Effector memory CD4-positive, alpha-beta T cell (primary cell): ENCODE measurements at places on chromosomes 16 and 17.

DNA sequence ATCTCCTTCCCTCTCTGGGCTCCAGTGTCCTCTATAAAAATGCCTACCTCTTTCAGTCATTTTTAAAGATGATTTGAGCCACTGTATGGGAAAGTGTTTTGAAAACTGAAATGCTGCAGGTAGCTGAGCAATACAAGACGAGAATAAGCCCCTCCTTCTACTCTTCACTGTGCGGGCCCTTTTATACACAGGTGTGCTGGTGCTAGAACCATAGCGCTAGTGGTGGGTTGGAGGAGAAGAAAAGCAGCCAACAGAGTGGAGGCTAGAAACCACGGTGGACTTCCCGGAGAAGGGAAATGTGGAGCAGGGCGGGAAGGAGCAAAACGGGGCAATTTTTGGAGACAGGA lies 58.2 kb upstream of the DLX4 start:
- DNase-seq: no peak

GRCh38 chr17:77191244-77191643 lies 50.5 kb downstream of the SEC14L1 start:
- no peak for DNase-seq

GRCh38 chr16:55539488-55539887 lies 27.0 kb upstream of the CAPNS2 start:
- no peak for DNase-seq

- DNase-seq: no peak
Measured at GRCh38 chr17:1789936-1790335, 28.1 kb downstream of the SERPINF1 start.

- DNase-seq: no peak
Measured at GRCh38 chr16:13453325-13453724, 466.6 kb upstream of the ERCC4 start.

DNA sequence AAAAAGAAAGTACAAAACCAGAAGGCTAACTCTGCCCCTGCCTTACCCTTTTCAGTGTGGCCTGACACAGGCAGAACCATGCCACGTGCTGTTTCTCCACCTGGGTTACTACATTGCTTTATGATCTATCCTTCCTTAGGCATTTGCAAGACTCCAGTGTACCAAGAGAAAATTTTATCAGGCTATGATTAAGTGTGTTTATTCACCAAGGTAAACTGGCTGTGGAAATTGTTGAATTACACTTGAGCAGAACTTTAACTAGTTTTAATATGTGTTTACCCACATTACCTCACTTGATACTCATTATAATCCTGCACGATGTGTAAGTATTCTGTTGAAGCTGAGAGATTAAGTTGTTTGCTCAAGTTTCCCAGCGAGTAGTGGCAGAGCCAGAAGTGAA lies 129.7 kb upstream of the MYOCD start:
- no peak for DNase-seq

DNA sequence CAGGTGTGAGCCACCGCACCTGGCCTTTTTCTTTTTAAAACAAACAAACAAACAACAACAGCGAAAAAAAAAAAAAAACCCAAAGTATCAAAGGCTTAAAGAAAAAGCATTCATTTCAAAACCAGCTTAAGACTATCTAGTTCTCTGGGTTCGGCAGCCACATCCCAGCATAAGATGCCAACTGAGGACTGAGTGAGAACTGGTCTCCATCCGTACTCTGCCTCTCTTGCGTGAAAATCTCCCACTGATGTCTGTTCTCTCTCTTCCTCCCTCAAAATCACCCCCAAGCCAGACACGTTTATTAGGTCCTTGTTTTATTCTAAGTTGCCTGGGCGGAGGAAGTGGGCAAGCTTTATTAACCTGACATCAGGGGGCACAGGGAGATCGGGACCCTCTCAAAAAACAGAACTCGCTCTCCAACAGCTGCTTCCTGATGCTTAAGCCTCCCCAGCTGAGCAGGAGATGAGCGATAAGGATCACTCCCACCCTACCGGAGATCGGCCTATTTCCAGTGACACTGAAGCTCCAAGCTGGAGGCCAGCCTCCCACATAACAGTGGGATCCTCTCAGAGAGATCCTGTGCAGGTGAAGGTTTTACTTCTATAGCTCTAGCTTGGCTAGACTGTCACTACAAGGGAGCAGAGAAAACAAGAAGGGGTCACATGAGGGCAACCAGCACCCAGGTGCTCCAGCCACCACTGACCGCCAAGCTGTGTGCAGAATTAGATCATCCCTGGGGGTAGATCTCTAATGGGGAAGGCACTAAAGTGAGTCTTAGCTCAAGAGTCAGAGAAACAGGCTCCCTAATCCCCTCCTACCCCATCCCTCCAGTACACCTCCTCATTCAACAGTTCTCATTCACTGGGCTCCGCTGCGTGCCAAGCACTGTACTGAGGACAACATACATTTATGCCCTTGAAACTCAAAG lies 13.6 kb downstream of the CDC42EP4 start:
- DNase-seq: no peak

GRCh38 chr17:38749223-38750043 lies 1.3 kb upstream of the PCGF2 start:
- DNase-seq: no peak

DNA sequence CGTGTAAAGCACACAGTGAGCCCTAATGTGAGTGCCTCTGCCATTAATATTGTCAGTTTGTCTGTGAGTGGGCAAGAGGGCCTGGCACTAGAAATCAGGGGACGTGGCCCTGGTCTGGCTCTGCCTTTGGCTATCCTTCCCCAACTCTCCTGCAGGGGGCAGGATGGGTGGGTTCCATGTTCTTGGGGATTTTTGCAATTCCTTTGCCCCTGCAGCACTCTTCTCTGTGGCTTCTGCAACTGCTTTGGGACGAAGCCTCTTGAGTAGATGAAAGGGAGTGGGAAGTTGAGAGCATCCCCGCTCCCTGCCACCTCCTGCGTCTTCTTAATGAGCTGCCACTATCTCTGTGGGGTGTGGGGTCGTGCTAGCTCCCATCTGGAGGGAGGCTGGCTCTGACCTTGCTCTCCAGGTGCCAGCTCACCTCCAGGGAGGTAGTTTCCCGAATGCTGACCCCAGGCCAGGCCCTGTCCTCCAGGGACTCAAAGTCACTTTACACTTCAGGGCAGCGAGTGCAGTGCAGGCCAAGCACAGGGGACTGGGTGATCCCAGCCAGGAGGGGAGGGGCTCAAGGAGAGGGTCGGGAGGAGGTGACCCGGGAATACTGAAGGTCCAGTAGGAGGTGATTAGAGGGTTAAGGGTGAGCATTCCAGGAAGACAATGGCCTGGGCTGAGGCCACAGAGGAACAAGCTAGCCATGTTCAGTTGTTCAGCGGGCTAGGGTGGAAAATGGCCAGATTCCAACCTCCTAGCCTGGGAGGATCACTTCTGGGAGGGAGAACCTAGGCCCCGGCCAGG lies 121.0 kb upstream of the NLRP1 start:
- no peak for DNase-seq

GRCh38 chr16:57062329-57062728 lies 30.1 kb upstream of the CPNE2 start:
- DNase-seq: no peak

GRCh38 chr16:72934636-72935403 lies 113.1 kb downstream of the ZFHX3 start:
- DNase-seq: no peak

DNA sequence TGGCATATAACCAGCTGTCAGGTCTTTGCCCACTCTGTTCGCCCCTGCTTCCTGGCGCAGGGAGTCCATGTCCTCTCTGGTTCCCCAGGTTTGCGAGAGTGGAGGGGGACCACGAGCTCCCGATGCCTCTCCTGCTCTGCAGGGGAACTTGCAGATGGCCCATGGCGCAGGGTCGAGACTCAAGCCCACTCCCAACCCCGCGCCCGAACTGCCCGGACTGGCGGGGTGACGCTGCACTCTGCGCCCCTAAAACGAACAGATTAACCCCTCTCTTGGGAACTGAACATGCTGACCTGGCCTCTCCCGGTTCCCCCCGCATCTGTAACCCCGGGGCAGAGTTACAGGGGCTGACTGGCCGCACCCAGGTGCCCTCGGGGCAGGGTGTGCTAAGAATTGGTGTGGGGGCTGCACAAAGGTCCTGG lies 681 bp upstream of the PLA2G15 start:
- no peak for DNase-seq

DNA sequence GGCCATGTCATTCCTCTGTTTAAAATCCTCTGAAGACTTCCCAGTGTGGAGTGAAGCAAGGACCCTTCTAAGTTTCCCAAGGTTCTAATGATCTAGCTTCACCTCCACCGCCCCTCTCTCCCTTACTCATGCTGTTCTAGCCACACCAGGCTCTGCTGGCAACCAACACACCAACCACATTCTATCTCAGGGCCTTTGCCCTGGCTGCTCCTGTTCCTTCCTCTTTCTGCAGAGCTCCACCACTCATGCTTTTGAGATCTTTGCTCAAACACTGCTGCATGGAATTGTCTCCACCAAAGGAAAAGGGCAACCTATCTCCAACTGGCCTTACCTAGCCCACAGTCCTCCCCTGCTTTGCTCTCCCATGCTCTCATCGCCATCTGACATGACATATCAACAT lies 128.7 kb downstream of the XYLT1 start:
- no peak for DNase-seq

- no peak for DNase-seq
Measured at GRCh38 chr17:14323522-14323981, 22.7 kb downstream of the HS3ST3B1 start.

DNA sequence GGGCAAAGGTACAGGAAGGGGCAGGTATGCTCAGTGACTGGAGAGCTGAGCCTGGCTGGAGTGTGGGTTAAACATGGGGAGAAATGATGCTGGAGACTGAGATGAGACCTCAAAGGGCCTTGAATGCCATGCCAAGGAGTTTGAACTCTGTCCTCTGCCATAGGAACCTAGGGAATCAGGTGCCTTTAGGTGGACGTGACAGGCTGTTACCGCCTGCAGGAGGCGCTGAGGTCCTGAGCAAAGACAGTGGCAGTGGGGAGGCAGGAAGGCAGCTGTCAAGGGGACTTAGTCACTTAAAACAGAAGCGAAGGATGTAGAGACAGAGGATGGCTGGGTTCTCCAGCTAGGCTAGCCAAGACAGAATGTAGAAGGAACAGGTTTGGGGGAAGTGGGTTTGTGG lies 9.1 kb downstream of the PSMB3 start:
- no peak for DNase-seq

DNA sequence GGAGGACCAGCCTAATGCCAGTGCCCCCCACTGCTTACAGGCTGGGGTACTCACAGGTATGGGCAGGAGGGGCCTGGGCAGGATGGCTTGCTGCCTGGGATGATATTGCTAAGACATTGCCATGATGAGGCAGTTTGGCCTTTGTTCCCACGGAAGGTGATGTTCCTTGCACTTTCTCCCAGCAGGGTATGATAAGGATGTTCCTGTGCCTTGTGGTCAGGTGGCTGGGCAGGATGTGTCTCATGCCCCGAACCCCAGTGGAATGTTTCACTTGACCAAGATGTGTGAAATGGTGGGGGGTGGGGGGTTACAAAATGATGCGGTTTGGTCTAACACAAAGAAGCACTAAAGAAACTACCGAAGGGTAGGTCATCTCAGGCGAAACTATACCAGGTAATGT lies 337.8 kb upstream of the ZFHX3 start:
- DNase-seq: no peak

DNA sequence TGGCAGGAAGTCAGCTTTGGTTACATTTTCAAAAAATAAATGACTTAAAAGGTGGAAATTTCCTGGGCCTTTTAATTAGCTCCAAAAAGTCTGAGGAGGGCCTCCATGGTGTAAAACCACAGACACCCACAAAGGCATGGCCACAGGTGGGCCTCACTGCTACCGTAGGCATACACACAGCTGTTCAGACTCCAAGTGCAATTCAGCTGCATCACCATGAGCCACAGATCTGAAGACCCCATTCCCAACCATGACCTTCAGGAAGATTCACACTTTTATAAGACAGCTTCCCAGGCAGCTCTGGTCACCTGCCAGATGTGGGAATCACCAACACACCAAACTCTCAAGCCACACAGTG lies 20.6 kb downstream of the CSNK2A2 start:
- no peak for DNase-seq

- DNase-seq: no peak
Measured at GRCh38 chr16:88439016-88439415, 14.1 kb upstream of the ZFPM1 start.

DNA sequence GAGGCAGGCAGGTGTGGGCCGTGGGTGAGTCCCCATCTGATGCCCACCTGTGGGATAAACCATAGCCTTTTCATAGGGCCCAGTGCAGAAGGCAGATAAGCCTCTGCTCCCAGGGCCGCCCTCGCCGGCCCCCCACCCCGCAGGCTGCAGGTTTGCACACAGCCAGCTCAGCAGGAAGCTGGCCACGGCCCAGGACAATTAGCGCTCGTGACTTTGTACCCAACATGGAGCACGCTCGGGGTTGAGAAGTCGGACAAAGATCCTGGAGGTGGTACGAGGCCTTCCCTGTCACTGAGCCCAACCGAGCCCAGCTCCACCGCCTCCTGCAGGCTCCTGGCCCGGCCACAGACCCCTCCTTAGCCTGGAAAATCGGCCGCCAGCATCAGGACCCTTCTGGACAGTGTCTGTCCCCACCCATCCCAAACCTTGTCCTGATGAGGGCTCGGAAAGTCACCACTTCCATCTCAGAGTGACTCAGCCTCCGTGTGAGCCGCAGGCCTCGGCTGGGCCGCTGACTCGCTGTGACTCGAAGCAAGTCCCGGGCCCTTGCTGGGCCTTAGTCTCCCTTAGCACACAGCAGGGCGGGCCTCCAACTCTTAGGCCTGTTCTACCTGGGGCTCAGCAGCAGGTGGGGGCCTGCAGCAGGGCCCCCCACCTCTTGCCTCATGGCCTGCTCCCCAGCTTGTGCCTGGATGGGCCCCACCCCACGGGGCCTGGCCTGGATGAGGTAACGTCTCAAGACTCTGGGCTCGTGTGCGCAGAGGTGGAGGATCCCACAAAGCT lies 22.7 kb downstream of the FAM83G start:
- no peak for DNase-seq

DNA sequence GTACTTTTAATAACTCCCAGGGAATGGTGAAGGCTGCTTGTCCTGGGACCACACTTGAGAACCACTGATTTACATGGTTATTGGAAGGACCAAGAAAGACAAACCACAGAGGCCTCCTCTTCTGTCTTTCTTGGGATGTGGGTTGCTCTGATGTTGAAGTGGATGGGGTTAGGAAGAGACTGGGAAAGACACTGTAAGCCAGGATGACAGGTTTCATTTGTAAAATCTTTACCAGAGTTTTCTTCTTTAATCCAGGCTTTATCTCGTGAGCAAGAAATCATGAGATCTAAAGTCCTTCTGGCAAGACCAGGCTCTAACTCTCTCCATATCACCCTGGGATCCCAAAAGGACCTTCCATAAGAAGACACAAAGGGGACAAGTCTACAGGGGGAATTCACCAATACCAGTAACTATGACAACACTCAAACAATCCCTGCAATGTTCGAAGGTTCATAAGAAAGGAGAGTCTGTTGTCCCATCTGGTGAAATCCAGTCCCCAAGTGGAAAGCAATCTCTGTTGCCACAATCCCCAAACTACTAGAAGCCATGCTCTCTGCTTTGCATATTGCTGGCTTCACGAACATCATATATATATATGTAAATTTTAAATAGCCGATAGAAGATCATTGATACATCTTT lies 44.8 kb upstream of the CDRT4 start:
- no peak for DNase-seq
